ENCODE measurements at places on chromosomes 7 and 10.

DNA sequence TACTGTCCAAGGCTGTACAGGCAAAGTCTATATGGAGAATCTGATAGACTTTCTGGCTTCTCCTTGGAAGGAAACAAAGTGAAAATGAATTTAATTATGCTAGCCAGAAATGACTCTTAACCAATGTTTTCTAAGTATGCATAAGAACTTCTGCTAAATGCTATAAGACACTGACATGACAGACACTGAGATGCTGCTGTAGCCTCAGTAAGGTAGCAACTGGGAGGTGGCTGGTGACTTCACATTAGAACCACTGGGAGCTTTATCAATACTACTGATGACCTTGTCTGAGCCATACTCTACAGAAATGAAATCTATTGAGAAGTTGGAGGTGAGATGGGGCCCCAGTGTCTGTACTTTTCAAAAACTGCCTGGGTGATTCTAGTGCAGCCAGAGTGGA is 188.6 kb downstream of the ZNF365 start:
- no peak for DNase-seq

DNA sequence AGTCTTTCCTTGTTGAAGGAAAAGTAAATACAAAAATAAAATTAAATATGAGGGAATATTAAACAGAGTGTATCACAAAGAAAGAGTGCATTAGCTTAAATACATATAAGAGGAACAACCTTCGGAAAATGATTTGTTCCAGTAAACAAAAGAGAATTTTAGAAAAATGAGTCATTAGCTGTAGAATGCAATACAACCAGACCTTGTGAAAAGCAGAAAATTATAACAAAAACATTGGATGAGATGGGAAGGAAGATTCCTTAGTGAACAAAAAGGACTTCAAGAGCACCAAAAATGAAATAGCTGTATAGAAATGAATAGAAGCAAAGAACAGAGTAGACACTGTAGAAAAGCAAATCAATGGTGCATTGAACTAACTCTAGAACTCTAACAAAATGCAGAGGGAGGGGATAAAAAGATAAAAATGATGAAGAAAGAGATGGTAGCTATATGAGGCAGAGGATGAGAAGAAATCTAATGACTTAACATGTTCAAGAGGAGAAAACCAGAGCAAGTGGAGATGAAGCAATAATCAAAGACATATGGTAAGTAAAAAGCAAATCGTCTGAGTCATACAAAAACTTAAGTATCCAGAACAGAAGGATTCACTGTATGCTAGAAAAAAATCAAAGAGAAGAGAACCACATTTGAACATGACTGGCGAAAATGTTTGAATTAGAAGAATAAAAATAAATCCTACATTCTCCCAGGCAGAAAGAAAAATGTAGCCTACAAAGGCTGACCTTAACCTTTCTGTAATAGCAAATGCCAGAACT is 190.5 kb downstream of the TMEM26 start:
- no peak for DNase-seq

- DNase-seq = no peak
These were observed 1.2 kb downstream of the BAG3 start for GRCh38 chr10:119652361-119652730.

DNA sequence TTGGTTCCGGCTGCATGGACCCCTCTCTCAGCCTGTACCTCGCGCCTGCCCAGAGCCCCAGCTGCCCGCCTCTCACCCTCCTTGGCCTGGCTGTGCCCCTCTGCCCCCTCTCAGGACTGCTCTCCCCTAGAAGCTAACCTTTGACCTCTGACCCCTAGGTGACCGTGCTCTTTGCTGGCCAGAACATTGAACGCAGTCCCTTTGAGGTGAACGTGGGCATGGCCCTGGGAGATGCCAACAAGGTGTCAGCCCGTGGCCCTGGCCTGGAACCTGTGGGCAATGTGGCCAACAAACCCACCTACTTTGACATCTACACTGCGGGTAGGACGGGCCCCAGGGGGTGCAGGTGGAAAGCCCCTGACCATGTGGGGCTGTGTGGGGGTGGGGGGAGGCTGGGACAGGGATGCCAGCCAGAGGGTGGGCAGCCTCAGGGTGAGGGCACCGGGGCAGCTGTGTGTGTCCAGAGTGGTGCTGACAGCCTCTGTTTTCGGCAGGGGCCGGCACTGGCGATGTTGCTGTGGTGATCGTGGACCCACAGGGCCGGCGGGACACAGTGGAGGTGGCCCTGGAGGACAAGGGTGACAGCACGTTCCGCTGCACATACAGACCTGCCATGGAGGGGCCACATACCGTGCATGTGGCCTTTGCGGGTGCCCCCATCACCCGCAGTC is 8.0 kb downstream of the FLNC start:
- no peak for DNase-seq

- DNase-seq = no peak
These were observed 96.1 kb downstream of the ADCY1 start for GRCh38 chr7:45670227-45670626.

DNA sequence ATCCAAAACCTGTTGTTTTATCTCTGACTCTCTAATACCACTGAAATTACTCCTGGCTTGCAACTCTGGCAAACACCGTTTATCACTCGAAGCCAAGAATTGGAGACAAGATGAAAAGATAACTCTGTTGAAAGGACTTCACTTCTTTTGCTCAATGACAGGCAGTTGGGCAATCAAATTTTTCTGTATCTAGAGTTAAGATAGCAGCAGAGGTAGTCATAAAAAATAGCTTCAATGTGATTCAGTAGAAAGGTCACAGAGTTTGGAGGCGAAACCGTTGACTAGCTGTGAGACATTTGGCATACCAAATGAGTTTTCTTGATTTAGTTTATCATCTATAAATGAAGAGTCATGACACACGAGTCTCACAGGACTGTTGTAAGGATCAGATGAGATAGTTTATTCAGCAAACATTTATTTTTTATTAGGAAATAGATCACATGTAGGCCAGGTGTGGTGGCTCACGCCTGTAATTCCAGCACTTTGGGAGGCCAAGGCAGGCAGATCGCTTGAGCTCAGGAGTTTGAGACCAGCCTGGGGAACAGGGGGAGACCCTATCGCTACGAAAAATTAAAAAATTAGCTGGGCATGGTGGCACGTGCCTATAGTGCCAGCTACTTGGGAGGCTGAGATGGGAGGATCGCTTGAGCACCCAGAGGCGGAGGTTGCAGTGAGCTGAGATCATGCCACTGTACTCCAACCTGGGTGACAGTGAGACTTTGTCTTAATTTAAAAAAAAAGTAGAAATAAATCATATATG is 23.6 kb downstream of the AKR1B1 start:
- DNase-seq = no peak

GRCh38 chr7:141475679-141476078 is 75.5 kb upstream of the AGK start:
- DNase-seq = no peak

DNA sequence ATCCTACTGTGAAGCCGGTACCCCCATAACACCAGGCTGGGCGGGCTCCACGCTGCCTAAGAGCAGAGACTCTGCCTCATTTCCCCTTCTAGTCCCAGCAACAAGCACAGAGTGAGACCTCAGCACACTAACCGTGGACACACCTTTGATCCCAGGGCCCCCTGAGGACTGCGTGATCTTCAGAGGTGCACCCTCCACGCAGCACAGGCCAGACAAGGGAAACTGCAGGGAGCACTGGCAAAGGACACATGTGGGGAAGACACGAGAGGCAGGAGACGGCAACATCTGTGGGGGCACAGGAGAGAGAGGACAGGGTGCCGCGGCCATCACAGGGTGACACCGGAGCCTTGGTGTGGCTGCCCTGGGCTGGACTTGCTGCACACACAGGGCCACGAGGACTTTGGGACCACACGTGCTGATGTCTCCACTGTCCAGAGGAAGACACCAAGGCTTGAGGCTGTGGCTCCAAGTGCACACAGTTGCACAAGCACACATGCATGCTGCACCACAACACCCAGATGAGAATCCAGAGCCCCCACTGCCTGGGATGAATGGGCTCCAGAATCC is 128.8 kb downstream of the PTPRN2 start:
- DNase-seq = no peak

DNA sequence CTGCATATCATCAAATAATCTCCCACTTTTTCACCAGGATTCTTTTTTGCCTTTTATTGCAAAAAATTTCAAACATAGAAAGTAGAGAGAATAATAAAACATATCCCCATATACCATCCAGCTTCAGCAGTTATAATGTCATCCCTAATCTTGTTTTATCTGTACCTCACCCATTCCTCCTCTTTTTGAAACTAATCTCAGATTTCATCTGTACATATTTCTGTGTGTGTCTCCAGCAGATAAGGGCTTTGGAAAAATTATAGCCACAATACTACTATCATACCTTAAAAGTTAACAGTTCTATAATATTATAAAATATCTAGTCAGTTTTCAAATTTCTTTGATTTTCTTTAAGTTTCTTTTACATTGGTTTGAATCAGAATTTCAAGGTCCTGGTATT is 7.6 kb upstream of the ENTPD1 start:
- no peak for DNase-seq
